ENCODE measurements at places on chromosomes 2 and 18.

DNA sequence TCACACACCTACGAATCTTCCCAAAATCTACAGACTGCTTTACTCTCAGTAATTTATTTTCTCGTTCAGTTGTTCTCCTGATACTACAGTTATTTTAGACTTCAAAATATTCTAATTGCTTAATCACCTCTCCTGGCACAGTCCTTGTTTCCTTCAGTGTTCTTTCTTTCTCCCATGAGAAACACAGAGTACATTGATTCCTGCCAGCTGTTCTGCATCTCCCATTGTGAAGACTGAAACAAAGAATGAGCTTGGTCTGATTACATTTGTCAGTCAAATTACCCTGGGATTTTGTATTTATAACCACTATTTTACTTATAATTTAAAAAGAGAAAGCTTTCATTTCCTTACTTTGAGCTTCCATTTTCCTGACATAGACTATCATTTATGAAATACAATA is 63.9 kb upstream of the TANK start:
- no peak for DNase-seq

DNA sequence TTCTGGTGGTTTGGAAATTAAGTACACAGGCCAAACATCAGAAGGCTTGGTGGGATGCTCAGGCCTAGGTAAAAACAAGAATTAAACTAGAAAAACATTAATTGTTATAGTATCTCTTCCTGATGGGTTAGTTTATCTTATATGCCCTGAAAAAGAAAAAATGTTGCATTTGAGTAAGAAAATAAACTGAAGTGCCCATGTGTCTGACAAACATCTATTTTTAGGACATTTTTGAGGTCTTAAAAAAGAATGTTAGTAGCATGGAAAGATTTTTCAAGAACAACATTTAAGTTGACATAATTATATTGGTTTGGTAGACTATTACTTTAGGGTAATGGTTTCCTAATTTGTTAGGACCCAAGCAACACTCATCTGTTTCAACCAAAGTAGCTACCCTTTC is 140.1 kb upstream of the RND3 start:
- DNase-seq = no peak

DNA sequence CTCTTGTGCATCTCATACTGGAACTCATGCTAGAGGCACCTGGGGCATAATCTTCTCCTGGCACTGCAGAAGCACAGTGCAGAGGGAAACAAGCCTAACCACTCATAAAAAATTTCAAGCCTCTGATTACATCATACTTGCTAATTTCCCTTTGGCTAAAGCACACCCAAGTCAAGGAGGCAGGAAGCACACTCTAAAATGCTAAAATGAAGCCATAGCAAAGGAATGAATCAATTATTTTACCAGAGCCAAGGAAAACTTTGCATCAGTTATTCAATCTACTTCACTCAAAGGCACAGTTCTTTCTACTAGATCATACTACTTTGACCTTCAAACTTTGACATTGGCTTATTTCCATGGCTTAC is 79.6 kb upstream of the SPOPL start:
- no peak for DNase-seq

- DNase-seq = no peak
These were observed 50.1 kb upstream of the MAPRE2 start for GRCh38 chr18:34991152-34991551.

GRCh38 chr2:109231996-109232705 is 103.1 kb downstream of the SH3RF3 start:
- no peak for DNase-seq

DNA sequence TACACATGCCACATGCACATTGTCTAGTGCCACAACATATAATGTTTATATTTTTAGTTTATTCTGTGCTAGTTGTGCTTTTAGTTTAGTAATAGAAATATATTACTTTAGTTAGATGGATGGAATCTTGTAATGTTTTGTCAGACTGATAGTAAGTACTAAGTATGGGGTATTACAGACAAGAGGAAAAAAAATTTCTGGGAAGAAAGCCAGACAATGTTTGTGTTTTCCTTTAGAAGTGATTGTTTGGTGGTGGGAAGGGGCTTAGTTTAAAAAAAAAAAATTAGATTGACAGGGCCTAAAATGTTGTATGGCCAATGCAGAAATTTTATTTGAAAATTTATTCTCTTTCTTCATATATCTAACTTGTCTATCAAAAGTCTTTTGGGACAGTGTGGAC is 37.8 kb downstream of the ACVR2A start:
- no peak for DNase-seq

GRCh38 chr2:128501700-128502099 is 183.0 kb upstream of the HS6ST1 start:
- DNase-seq = no peak

DNA sequence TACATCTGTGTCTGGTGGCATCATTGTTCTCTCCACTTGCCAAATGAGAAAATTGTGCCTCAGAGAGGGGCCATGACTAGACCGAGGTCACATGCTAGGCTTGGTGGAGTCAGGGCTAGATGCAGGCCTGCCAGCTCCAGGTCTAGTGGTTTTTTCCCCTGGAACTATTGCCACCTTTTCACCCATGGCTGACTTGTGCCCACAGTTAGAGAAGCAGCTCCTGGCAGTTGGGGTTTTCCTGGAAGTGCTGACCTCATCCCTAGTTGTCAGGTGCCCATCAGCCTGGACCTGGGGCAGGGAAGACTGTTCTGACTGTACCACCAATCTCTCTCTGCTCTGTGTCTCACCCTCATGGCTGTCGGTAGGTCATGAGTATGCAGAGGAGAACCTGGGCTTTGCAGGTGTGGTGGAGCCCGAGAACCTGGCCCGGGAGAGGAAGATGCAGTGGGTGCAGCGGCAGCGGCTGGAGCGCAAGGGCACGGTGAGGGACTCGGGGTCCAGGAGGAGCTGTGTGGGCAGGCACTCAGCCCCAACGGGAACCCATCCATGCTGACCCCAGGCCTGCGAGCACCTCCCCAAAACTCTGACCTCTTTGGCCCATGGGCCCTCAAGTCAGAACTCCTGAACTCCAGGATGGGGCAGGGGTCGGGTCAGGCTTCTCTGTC is 12.4 kb upstream of the CATIP start:
- no peak for DNase-seq

GRCh38 chr2:39017334-39017733 is 103.5 kb downstream of the SOS1 start:
- no peak for DNase-seq

- no peak for DNase-seq
These were observed 20.4 kb upstream of the DOK6 start for GRCh38 chr18:69380324-69380723.

- DNase-seq = no peak
These were observed 119.9 kb downstream of the DPP4 start for GRCh38 chr2:161954103-161954502.

GRCh38 chr2:29751390-29751789 is 170.0 kb downstream of the ALK start:
- DNase-seq = no peak

DNA sequence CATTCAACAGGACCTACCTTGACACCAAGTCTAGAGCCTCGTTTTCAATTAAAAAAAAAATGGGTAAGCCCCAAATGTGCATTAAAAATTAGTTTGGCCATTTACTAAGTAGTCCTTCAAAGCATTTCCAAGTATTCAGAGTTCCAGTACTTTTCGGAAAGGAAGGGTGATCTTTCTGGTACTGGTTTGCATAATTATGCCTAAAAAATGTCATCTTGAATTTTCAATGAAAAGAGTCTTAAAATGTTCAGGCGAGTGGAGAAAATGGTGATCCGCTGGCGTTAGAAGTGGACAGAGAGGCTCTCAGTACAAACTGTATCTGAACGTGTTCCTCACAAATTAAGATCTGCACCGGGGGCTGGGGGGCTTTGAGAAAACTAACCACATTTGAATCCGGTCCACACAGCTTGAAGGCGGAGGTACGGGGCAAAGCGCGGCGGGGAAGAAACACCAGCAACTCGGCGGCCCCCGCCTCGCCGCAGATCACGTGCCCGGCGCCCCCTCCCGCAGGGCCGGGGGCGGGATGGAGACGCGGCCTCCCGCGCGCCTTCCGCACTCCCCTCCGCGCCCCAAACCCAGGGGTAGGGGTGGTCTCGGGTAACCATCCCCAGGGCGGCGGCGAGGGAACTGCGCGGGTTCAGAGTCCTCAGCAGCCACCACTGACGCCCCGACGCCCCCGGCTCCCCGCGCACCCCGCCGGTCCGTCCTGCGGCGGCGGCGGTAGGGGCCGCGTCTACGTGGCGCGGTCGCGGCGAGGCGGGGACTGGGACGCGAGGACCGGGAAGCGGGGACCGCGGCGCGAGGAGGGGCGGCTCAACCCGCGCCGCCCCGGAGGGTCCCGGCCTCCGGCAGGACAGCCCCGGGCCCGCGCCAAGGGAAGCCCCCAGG is 564 bp downstream of the LPIN2 start:
- DNase-seq = peak; percentile 62

- no peak for DNase-seq
These were observed 91.1 kb downstream of the ITSN2 start for GRCh38 chr2:24269265-24269664.

DNA sequence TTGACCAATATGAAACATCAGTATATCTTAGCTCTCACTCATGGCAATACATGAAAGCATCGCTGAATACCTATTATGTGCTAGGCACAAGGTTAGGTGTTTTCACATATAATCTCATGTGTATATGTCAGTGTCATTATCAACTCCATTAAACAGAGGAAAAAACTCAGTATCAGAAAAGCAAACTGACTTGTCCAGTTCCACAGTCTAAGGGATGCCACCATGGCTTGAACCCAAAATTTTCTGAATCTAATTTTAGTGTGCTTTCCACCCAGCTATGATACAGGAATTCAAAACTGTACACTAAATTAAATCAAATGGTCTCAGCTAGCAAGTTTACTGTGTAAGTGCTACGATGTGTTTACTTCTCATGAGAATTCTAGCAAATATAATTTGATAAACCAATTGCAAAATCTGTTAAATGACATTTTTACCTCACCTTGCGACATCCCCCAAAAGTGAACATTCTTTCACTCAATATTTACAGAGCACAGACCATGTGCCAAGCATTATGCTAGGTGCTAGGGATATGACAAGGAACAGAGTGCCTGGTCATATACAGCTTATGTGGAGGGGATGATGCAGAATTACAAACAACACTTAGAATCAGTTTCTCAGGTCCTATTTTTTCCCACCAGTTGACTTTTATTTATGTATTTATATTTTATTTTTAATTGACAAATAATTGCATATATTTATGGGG is 211.6 kb downstream of the PID1 start:
- DNase-seq = no peak

GRCh38 chr18:50953822-50954221 is 14.0 kb upstream of the ELAC1 start:
- DNase-seq = no peak

- no peak for DNase-seq
These were observed 9.4 kb upstream of the GPR55 start for GRCh38 chr2:230934231-230935129.

DNA sequence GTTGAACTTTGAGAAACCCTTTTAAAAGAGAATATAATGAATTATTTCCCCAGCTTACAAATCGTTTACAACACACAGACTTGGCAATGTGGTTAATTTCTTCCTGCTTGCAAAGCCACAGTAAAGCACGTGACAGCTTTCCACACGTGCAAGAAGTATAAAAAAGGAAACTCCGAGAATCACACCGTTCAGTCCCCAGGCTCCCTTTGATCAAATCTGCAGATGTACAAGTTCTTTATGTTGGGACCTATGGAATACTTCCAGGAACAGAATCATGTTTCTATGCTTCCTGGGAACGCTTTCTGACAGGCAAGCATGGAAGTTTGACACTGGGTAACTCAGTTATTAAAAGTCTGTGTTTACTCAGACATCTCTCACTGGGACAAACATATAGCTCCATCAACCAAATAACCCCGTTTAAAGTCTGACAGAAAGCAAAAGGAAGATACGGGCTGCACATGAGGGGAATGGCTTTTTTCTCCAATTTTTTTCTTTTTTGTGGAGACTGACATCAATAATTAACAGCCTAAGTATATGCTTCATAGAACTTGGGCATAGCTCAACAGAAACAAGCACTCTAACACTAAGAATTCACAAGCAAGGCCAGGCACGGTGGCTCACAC is 134.8 kb downstream of the EIPR1 start:
- DNase-seq = peak; percentile 10

DNA sequence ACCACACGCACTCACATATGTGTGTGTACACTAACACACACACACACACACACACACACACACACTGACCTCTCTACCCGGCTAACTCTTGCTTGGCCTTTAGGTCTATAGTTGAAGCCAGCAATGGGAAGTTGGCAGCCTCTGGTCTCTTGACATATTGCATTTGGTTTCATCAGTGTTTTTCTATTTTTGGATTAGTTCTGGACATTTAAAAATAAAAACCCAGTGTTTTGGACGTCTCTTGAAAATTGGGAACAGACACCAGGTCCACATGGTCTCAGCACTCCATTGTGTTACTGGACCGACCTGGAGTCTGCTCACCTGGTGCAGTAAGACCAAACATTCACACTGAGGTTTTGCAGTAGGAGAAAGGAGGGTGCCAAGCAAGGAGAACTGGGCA is 50.4 kb upstream of the AFF3 start:
- no peak for DNase-seq

GRCh38 chr2:51013933-51014526 is 17.9 kb downstream of the NRXN1 start:
- no peak for DNase-seq

DNA sequence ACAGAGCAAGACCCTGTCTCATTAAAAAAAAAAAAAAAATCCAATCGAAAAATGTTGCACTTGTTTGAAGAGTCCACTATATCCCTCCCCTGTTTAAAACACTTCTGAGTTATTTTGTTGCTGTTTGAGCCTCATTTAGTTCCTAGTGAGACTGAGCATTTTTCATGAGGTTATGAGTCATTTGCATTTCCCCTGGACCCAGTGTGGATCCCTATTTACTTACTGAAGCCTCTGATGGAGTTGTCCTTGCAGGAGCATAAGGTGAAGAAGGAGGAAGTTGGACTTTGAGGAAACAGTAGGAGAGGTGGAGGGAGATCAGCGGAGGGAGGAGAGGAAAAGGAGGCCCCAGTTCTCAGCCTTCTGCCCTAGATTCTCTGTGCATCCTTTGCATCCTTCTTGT is 5.1 kb downstream of the CXCR1 start:
- DNase-seq = no peak

DNA sequence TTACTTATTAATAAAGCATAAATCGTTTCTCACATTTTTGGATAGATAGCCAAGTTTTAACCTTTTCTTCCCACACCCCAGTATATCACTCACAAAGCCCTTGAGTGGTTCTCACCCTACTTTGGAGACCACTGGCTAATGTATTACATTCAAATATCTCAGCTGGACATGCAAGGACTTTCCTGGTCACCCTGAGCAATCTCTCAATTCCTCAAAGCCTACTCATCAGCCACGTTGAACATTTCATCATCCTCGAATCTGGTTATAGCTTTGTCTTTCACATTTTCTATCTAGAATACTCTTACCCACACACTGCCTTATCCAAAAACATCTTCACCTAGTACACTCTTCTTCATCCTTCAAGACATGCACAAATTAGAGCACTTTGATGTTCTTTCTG is 71.1 kb upstream of the MAPRE2 start:
- DNase-seq = no peak

DNA sequence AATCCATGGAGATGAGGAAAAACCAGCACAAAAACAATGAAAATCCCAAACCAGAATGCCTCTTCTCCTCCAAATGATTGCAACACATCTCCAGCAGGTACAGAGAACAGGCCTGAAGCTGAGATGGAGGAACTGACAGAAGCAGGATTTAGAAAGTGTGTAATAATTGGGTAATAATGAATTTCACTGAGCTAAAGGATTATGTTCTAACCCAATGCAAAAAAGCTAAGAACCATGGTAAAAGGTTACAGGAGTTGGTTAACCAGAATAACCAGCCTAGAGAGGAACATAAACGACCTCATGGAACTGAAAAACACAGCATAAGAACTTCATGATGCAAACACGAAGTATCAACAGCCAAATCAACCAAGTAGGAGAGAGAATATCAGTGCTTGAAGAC is 13.7 kb upstream of the SERPINB11 start:
- DNase-seq = no peak
